ENCODE measurements at places on chromosomes 7 and 10.

DNA sequence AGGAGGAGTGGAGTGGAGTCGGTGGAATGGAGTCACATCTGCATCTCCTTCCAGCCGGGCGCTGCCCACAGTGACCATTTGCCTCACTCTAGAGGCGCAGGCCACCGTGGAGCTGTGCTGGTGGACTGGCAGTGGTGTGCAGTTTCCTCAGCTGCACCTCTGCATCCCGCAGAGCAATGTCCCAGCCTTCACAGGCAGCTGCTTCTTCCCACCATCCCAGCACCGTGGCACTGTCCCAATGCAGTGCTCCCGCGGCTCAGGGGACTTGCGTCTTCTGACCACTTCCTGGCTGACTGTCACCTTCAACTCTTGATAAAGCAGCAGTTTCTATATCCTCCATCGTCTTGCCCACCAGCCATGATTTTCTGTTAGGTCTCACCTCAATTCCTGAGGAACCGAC, 90.3 kb upstream of the SFMBT2 start:
- ATAC-seq, result no peak

DNA sequence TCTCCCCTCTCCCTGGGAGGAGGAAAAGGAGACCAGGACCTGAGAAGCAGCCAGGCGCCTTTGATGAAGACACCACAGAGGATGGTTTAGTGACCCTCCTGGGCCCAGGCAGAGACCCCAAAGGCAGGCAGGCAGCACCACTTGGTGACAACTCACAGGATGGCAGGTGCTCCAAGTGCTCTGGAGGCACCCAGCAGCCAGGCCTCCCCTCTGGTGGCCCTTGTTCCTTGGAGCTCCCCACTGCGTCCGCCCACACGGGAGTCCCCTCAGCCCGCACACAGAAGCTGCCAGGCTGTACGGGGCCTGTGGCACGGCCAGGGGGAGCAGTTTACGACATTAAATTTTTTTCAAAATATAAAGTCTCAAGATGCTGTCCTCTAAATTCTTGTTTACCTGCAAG, 607.1 kb upstream of the FOXK1 start:
- no peak for ATAC-seq

DNA sequence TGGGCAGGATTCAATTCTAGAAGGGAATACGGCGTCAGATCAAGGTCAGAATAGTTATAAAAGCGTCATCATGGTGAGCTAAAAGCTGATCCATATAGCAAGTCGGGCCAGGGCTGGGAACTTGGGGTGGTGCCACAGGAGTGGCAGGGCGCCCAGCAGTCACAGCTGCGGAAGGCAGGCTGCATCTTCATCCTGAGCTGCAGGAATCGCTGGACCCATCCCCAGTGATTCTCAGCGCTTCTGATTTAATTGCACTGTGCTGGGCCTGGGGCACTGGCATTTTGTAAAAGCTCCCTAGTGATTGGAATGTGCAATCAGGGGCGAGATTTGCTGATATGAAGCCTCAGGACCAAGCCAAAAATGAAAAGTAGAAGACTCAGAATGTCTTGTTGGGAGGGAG, 135.3 kb downstream of the CTTNBP2 start:
- ATAC-seq, result no peak

- no peak for ATAC-seq
These were observed 42.5 kb downstream of the PRKAG2 start for GRCh38 chr7:151834271-151835035.
